Bone marrow (tissue), 2 donors: ENCODE measurements at places on chromosomes 2 and 18.

DNA sequence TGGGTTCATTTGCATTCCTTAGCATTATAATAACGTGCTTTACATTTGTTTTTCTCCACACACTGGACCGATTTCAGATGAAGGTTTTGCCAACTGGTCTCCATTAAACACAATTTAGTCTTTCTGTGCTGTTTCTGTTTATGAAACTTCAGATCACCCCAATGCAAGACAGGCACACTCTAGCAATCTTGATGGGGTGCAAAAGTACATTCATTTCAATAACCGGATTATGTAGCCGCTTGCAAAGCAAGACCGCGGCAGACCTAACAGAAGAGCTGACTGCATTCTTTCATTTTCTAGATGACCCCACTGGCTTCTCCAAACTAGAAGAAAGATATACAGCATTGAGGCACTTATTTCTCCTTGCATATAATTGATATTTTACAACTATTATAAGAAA is 301.5 kb downstream of the PIEZO2 start:
- DNase-seq = no peak

DNA sequence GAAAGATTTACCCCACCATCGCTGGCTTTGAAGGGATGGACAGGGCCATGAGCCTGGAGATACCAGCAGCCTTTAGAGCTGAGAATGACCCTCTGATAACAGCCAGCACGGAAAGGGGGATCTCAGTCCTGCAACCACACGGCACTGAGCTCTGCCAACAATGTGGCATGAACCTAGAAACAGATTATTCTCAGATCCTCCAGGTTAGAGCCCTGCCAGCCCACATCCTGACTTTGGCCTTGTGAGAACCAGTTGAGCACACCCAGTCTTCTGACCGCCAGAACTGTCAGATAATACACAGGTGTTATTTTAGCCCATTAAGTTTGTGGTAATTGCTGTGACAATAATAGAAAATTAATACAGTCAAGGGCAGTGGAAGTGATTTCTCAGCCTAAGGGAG is 9.4 kb upstream of the GNLY start:
- DNase-seq = no peak

DNA sequence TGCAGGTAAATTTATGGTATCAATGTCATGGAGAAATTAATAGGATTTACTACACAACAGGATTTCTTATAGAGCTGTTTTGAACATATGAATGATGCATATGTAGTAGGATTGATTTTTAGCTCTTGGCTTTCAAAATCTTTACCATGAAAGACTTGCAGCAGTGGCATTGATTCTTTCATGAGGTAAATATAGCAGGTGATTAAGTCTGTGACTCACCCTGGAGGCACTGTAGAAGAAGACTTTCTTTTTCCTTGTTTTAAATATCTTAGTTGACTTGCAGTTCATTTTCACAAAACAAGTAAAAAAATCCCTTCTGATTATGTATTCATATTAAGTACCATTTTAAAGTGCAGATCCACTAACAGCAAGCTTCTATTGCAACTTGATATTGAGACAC is 463.0 kb downstream of the FBXO15 start:
- no peak for DNase-seq

DNA sequence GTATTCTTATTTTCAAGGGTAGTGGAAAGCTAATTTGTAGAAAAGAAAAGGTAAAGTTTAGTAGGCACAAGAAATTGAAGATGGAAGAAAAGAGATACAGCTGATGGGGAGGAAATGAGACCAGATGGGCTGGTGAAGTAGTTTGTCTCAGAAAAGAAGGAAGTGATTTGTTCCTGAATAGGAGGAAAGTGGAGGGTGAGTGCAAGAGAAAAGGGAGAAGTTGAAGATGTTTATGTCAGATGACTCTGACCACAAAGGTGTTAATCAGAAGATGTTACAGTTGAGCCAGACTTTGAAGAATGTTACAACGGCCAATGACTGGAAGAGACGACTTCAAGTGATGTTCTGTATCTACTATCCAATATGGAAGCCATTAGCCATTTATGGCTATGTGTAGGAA is 21.2 kb downstream of the ZSCAN30 start:
- DNase-seq = no peak

- no peak for DNase-seq
Measured at GRCh38 chr2:100865816-100866460, 46.0 kb downstream of the NPAS2 start.

DNA sequence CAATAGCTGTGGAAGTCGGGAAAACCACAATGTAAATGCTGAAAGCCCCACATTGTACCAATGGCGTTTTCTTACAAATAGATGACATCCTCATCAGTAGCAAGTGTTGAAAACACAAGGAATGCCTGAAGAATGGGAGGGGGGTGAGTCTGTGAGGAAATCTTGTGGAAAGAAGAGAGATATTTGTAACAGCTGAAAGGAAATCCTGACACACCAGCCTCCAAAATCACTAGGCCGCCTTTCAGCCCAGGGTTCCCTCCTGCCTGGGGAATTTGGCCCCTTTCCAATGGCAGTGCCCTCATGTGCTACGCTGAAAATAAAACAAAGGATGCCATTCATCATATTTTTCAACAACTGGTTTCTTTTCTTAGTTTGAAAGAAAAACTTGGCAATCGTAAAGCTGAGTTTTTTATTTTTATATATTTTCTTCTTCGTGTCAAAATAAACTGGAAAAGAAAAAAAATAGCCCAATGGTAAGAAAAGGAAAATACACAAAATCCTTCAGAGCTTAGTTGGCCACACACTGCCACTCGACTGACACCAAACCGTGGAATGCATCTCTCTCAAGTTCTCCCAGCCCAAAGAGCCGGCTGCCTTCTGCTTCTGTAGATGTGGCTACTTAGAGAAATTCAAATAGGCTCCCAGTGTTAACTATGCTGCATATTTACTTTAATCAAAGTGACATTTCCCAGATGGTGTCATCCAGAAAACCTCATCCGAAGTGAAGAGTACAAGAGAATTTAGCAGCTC is 52.0 kb downstream of the FTCDNL1 start:
- no peak for DNase-seq

DNA sequence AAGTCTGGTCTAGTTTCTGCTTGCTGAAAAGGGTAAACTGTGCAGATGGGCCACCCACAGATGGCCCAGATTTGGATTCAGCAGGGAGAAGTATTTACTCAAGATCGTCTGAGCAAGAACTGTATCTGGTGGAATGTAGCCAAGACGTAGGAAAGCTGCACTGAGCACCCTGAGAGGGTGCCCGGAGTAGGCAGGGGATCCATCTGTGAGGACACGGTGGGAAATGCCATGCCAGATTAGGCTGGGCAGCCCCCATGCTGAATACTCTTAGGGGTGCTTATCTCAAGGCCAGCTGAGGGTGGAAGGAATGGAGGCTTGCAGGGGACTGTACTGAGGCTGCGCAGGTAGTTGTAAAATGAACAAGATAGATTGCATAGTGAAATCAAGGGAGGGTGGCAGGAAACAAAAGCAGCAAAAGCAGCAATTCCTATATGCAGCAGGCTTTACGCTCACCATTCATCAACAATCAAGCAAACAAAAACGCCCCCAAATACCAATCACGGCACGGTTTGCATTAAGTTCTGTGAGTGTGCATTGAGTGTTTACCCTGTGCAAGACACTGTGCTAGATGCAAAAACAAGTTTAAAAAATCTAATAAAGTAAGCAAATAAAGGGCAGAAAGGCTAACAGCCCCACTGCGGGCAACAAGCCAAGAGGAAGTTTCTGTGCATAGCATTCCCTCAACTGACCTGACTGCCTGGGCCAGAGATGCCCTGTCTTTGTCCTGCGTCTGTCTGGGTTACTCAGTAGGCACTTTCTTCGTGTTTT is 32.2 kb upstream of the LPIN2 start:
- peak; percentile 44 for DNase-seq

DNA sequence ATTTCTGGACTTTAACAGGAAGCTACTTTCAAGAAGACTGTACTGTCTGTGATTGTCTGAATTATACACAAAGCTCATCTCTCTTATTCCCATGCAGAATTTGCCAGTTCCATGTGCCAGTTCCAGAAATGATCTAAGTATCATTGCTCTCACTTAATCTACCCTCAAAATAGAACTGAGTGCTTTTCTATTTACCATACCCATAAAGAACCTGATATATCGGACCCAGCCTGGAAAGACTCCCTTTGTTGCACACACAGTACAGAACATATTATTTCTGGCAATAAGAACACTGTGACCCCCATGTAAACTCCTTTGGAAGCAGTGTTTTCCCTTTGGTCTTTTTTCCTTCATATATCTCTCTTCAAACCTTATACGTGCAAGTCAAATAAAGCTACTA is 102.3 kb upstream of the TTN start:
- DNase-seq = no peak

DNA sequence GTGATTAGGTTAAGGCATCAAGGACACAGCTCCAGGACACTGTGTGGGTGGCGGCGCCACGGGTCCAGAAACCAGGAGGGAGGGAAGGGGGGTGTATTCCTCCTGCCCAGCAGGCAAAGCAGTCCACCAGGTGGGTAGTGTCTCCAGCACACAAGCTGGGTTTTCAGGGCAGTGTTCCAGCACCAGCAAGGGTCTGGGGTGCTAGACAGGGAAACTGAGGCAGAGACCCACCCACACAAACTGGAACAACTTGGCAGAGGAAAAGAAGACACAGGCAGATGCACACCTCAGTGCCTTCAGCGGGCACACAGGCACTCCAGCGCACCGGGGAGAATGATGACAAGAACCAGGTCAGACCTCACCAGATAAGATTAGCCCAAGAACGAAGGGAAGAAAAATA is 28.4 kb upstream of the GNAL start:
- DNase-seq = no peak

GRCh38 chr18:35616664-35617423 is 35.3 kb downstream of the GALNT1 start:
- peak; percentile 92 for DNase-seq

DNA sequence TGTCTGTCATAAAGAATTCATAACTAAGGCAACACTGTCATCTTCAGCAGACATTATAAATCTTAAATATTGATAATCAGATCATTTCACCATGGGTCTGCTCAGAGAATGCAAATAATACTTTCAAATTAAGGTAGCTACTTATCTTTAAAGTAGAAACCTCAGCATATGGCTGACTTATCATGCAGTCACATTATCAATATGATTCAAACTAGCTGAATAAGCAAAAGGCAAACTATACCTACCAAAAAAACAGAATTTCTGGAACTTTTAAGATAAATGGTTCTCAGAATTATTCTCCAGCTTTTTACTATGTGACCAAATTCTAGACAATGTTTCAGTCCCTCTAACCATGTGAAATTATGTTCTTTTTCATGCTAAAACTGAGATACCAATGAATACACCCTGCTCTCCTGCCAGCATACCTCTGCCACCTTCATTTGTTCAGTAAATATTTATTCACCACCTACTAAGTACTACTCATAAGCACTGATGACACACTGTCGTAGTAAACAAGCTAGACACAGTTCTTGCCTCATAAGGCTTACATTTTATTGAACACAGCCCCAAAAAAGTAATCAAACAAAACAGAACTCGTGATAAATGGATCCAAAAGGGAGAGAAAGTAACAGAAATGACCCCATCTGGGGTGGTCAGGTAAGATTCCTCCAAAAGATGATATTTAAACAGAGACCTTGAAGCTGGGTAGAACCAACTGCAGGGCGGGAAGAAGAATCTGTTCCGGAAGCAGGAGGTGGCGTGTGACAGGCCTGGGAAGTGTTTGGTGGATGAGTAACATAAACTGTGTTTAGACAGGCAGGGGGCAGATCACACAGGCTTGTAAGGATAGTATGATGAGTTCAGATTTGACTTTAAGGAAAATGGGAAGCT is 17.7 kb downstream of the SPIRE1 start:
- DNase-seq = no peak

GRCh38 chr18:47287911-47288585 is 36.6 kb upstream of the SKOR2 start:
- no peak for DNase-seq

DNA sequence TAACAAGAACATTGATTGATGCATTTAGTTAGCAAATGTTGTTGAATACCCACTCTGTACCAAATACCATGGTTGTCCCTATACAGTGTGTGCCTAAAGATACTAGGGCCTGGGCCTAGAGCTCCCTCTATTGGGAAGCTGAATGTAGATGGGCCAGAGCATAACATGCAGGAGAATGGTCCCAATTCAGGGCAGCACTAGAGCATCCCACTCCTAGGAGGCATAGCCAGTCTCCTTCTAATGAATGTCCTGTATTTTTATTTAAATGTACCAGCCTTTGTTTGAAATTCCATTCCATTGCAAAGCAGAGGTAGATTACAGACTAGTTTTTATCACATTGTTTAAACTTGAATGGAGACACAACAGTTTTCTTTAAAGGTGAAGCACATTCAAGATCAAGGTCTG is 90.6 kb downstream of the FEZ2 start:
- no peak for DNase-seq

- DNase-seq = no peak
Measured at GRCh38 chr2:2681711-2682251, 350.7 kb upstream of the MYT1L start.

GRCh38 chr2:127293386-127293747 is 577 bp downstream of the ERCC3 start:
- no peak for DNase-seq

DNA sequence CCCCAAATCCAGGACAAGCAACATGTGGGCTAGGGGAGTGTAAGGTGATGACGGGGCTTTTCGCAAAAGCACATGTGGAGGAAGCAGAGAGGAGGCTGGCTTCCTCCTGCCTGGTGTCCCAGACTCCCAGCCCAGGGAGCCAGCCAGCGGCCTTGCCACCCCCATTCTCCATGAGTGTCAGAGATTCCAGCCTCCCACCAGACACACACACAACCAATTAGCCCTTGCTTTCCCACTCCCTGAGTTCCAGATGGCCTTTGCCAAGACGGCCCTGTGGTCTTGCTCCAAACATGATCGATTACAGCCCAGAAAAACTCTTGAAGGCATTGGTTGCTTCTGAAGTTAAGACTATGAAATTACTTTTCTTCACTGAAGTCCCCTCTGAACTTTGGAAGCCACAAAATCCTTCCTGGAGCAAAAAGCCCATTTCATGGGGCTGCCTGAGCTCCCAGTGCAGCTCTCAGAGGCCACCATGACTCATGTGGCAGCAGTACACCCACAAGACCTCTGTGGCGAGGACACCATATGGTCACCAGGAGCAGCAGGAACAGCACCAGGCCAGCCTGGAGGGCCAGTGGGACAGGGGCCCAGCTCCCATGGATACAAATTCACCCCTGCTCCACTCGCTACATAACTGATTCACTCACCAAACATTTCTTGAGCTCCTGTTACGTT is 69.1 kb upstream of the PID1 start:
- no peak for DNase-seq

- DNase-seq = no peak
Measured at GRCh38 chr2:50397992-50398765, 633.8 kb downstream of the NRXN1 start.
